T47D (cell line): ENCODE measurements at places on chromosomes 3 and 15.

- no peak for DNase-seq
Measured at GRCh38 chr15:50563756-50564155, 17.3 kb upstream of the USP50 start.

- DNase-seq: no peak
Measured at GRCh38 chr3:185656321-185656840, 70.3 kb downstream of the SENP2 start.

DNA sequence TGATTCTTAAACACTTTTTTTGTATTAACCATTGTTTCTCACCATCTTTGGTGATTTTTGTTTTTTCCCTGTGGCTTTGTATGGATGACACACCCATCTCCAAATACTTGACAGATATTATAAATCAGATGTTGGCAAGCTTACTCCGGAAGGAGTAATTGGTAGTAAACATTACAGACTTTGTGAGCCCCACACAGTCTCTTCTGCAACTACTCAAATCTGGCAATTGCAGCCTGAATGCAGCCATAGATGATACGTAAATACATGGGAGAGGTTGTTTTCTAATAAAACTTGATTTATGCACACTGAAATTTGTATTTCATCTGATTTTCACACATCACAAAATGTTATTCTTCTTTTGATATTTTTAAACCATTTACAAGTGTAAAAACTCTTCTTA lies 331.5 kb downstream of the ARPP21 start:
- DNase-seq: no peak

DNA sequence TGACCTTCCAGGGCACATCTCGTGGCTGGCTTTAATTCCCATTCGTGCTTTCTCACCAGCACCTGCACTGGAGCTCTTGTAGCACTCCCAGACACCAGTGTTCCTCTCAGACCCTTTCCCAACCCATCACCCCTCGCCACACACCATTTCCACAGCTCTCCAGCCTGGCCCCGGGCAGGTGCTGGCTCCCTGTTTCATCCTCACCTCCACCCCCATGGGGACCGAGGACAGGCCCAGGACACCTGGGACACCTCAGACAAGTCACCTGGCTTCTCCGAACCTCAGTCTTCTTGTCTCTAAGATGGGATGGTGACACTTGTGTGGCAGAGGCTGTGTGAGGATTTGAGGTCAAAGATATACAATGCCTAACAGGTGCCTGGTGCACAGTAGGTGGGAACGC lies 27.4 kb upstream of the GP9 start:
- no peak for DNase-seq

DNA sequence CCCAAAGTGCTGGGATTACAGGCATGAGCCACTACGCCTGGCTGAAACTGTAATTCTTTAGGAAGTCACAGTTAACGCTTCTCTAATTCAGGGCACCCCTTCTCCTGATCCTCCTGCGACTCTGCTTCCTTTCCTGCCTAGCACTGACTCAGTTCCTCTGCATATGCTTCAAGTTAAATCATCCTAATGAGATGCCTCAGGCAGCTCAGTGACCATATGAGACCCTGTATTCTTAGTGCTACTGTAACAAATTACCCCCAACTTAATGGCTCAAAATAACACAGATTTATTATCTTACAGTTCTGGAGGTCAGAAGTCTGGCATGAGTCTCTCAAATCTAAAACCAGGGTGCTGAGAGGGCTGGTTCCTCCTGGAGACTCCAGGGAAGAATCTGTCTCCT lies 271.8 kb upstream of the LYSMD4 start:
- DNase-seq: no peak

DNA sequence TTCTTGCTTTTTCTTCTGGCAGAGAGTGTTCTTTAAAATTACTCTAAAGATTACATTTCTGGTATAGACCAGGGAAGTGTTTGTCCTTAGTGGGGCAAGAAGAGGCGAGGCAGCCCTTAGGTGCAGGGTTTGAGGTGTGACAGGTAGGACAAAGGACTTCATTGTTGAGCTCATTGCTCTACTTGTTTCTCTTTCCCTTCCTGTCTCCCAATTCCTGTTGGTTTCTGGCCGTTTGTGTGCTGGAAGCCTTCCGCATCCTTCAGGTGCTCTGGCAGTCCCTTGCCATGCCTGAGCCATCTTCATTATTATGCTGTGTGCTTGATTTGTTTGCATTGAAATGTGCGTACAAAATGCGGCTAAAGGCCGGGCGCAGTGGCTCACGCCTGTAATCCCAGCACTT lies 85.1 kb downstream of the CCK start:
- no peak for DNase-seq

GRCh38 chr3:707041-707440 lies 385.8 kb upstream of the CNTN6 start:
- DNase-seq: no peak

- DNase-seq: no peak
Measured at GRCh38 chr3:9402410-9403228, 5.2 kb downstream of the SETD5 start.

DNA sequence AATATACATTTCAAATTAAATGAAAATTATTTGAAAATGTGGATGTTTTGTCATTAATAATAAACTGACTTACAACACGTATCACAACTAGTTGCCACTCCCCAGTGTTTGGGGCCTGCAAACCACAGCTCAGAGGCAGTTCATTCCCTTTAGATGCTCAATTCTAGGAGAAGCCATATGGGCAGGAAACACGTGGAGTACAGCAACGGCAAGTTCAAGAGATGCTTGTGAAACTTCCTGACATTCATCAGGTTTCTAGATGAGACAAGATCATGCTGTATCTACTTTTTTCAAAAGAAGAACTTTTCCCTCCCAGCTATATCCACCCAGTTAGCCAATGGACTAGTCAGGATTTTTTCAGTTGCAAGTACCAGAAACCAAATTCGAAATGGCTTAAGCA lies 17.6 kb upstream of the PLA2G4D start:
- DNase-seq: no peak

DNA sequence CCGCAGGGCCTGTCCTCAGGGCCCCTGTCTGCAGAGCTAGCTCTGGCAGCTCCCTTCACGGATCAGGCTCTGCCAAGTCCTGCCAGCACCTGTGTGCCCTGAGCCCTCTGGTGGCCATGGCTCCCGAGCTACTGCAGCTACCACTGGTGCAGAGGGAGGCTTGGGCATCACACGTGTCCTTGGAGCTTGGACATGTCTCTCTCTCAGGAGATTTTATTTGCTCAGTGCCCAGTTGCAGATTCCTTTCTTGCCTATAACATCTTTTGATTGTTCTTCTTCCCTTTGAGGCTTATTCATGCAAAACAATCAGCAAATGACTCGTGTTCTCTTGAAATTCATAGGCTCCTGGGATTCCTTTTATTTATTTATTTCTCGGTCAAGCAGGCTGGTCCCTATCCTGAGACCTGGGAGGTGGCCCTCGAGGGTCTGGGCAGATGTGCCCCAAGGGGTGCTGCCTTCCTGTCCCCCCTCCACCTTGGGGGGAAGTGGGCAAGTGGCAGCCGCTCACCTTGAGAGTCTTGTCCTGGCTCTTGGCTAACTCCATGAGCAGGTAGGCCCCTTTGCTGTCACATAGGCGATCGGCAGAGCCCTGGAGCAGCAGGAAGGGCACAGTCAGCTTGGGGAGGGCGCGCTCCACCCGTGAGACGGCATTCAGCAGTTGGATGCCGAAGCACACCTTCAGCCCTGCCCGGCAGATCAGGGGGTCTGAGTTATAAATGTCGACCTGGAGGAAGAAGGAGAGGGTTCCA lies 21.9 kb downstream of the ABTB1 start:
- peak; percentile 86 for DNase-seq

DNA sequence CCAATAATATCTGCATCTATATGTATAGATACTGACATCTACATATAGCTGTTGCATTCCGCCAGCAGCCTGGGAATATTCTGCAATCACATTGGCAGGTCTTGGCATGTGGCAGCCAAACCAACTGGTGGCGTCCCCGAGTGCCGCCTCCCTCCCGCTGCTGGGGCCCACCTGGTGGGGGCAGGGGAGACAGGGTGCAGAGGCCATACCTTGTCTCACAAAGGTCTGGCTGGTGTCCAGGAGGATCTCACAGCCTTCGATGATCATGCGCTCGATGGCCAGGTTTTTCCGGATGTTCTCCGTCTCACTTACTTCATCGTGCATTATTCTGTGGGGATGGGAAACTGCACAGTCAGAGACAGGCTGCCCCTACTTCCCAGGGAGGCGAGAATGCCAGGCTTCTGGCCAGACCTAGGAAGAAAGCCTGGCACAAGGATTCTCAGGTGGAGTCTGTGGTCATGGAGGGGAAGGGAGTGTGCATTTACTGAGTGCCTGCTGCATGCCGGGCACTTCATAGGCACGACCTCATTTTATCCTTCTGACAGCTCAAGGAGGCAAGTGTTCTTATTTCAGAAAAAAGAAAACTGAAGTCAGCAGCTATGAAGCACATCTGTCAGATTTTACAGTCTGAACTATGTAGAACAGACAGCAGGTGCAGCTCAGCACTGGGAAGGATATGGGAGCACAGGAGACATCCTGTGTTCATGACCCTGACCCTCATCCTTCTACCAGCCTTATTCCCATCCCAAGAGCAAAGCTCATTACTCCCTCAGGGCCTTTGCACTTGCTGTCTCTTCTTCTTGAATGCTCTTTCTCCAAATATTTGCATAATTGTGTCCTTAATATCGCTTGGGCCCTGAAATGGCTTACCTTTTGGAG lies 62.8 kb downstream of the RASGRF1 start:
- no peak for DNase-seq

- DNase-seq: no peak
Measured at GRCh38 chr3:55453886-55454496, 33.1 kb downstream of the WNT5A start.

- DNase-seq: no peak
Measured at GRCh38 chr3:56145410-56145809, 322.9 kb downstream of the ERC2 start.

GRCh38 chr15:101675796-101676582 lies 23.8 kb upstream of the TM2D3 start:
- DNase-seq: no peak

DNA sequence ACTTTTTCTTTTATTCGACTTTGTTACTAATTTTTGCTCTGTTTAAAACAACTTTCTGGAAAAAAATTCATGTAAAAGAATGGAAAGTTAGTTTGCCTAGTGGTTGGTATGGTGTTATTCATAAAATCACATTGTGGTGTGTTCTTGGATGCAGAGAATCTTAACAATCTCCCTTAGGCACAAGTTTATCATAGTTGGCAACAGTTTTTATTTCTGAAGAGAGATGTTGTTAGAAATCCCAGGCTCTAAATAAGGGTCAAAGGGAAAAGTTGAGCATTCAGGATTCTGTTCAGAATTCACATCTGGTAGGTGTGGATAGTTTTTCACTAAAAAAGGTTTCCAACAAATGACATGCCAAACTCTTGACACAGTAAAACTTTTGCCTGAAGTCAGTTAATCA lies 6.4 kb downstream of the DUT start:
- no peak for DNase-seq

GRCh38 chr15:69869881-69870505 lies 227.7 kb downstream of the TLE3 start:
- DNase-seq: no peak

DNA sequence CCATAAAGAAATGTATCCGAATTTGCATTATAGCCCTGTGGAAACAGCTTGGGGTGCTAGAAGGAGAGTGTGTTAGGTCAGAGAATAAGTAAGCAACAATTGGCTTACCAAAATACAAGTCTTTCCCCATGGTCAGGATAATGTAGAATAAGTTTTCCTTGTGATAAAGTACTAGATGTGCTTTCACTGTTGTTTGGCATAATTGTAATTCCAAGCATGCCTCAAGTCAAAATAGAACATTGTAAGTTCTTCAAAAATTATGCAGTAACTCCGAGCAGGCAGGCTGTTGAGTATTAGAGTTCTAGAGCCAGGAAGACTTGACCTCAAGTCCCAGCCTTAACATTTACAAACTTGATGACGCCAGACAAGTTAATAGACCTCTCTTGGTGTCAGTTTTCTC lies 242.0 kb downstream of the TUSC7 start:
- DNase-seq: no peak

DNA sequence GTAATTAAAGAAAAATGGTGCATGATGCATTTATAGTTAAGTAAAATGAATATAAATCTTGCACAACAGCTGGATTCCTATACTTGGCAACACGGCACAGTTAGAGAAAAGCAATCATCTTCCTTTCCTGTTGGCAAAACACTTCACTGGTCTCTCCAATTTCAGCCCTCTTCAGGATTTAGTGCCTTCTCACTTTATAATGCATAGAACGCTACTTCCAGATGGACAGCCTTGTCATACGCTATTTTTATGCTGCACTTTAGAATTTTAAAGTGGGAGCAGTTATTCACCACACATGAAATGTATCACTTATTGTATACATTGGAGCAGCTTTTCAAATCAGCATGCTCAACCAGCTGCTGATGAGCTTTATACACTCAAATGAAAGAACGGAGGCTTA lies 194.4 kb upstream of the GBE1 start:
- DNase-seq: no peak

DNA sequence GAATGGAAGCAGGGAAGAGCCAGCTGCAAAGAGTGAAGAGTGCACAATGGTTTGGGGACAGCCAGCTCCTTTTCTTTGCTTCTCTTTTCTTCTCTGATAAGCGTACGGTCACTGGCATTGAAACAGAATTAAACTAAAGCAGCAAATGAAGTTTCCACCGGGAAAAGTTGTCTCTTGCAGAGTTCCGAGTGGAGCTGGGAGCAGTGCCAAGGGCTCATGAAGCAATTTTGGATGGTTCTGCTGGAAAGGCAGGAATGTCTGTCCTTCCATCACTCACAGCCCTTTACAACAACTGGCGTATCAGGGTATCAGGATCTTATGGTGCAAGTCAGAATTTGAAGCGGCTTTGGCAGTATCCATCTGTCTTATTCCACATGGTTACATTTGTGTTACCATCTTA lies 1042.9 kb downstream of the NTRK3 start:
- no peak for DNase-seq
